ENCODE measurements at places on chromosomes 7 and 10.

GRCh38 chr7:47619806-47620205, 37.9 kb upstream of the TNS3 start:
- no peak for DNase-seq

DNA sequence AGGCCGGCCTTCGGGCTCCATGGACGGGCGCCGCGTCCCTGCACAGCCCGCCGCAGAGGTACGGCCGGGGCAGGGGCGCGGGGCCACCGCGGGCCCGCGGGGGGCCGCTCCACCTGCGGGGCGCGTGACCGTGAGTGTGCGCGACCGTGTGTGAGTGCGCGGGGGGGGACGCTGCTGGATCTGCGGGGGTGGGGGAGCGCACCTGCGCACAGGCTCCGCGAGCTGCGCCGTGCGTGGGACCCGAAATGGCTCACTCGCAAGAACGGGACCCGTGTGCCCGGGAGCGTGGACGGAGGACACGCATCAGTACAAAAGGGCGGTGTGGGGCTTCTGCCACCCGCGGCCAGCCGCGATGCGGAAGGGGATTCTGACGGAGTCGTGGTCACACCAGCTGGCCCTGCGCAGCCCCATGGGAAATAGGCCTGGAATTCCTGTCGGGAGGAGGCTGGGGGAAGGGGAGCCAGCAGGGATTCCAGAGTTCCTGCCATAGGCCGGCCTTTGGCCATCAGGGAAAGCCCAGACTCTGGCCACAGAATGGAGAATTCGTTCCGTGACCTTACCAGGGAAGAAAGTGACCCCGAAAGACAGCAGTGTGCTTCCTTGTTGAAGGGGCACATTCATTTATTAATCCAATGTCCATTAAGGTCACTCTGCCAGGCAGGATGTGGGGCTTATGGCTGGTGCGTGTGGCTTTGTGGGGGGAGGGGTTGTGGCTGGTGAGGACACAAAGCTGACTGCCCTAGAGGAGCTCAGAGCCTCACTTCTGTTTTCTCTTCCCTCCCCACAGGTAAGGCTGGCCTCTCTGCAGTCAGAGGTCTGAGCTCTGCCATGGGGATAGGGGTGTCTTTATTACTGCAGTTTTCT, 494 bp downstream of the REPIN1 start:
- DNase-seq, result peak; percentile 84

- no peak for DNase-seq
Observed at GRCh38 chr10:73768881-73769280, 13.0 kb upstream of the CHCHD1 start.

GRCh38 chr7:138398857-138399256, 61.2 kb upstream of the TRIM24 start:
- no peak for DNase-seq

- no peak for DNase-seq
Observed at GRCh38 chr10:72082856-72083789, 5.2 kb downstream of the SPOCK2 start.

DNA sequence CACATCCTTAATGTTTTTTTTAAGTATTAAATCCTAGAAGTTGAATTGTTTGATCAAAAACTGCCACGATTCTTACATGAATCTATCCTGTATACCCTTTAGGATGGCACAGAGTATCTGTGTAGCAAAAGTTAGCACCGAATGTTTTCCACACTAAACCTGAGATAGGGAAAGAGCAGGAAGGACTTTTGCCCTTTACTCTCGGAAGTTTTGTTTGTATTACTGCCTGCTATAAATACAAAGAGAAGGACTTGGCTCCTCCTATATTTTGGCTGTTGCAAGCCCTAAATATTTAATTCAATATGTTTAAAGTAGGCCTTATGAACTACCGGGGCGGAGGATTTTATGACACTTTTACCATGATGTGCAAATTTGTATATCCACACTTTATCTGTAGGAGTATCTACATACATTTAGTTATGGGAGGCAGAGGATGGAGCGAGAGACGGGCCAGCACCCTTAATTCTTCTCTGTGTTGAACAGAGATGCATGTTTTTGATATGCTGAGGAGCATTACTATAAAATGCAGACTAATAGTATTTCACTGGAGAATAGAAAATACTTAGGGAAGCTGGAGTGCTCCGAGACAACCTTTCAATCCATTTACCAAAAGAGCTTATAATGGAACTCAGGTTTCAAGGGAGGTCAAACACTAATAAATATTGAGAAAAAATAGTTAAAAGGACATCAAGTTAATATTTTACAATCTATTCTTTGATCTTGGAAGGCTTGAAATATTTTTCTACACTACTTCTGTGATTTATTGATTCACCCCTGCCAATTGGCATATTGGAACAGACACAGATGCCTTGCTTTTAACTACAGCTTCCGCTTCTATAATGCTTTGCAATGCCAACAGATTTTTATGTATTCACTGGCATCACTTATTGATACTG, 97.4 kb downstream of the CHN2 start:
- no peak for DNase-seq
